ENCODE measurements at places on chromosomes 4 and X.

GRCh38 chrX:102966701-102967100, 29.6 kb downstream of the RAB40AL start:
- no peak for DNase-seq

- DNase-seq, result no peak
These were observed 7.5 kb downstream of the CCKAR start for GRCh38 chr4:26482508-26483462.

DNA sequence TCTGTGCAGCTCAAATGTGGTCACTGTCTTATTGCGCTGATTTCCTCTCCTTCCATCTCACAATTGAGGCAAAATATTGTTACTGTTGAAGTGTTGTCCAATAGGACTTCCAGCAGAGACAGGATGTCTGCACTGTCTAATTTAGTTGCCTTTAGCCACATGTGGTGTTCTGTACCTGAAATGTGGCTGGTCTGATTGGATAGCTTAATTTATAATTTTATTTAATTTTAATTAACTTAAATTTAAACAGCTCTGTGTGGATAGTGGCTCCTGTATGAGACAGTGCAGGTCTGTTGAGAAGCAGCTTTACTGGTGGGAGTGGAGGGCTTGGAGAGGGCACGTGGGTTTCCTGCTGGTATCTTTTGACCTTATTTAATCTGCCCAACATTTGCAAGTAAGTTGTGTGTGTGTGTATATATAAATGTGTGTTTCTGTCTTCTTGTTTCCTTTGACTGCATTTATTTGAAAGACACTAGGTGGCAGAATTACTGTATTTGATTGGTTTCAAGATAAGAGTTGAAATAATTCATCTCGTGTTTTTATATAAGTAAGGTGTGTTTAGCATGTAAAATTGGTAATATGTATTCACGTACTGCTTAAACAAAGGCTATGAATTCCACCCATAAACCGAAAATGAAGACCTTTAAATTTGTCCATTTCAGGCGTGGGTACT, 55.3 kb upstream of the MSANTD1 start:
- no peak for DNase-seq

- no peak for DNase-seq
These were observed 417.6 kb upstream of the MAOA start for GRCh38 chrX:43238461-43238945.

GRCh38 chr4:86946868-86947500, 12.2 kb downstream of the AFF1 start:
- no peak for DNase-seq

GRCh38 chr4:40963897-40964478, 214.2 kb downstream of the NSUN7 start:
- DNase-seq, result no peak

GRCh38 chr4:137378393-137378792, 153.9 kb downstream of the PCDH18 start:
- no peak for DNase-seq

- DNase-seq, result no peak
These were observed 50.4 kb upstream of the ETNPPL start for GRCh38 chr4:108813261-108813660.

DNA sequence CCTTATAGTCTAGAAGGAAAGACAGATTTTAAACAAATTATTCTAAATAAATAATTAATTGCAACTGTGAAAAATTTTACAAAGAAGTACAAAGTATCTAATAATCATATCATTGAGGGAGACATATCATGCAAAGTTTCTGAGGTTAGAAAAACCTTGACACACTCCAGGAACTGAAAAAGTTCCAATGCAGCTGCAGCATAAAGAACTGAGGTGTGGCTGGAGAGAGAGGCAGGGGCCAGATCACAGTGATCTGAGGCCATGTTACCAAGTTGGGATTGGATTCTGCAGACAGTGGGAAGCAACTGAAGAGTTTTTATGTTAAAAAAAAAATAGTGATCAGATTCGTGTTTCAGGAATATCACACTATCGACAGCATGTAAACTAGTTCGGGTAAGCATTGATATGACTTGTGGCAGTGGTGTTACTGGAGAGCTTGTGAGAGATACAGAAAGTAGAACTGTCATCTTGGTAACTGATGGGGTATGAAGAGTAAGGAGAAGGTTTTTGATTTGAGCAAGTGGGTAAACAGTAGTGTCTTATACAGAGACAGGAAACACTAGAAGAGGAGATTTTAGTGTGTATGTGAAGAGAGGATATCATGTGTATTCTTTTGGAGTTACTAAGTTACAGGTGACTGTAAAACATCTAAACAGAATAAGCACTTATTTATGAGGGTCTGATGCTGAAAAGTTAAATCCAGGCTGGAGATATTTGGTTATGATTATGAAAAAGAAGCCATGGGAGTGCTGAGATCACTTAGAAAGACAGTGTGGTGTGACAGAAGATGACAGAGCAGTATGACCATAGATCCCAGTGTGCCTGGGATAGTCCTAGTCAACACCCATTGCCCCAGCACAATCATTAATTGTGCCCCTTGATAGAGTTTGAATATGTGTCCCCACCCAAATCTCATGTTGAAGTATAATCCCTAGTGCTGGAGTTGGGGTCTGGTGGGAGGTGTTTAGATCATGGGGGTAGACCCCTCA, 15.6 kb upstream of the SPRY1 start:
- DNase-seq, result no peak

DNA sequence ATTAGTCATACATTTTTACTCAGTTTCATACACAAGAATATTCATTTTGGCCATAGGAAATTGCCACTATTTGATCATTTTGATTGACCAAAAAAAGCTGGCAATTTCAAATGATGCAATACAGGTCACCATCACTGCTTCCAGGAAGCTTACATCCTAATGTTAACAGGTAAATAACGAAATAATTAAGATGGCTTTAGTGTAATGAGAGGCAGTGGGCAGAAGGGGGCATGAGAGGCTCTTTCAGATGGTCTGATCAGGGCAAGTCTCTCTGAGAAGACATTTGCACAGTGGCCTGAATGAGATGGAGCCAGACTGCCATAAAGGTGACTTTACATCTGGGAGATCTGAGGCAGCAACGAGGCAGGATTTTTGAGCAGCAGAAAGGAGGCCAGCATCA, 170.7 kb downstream of the SLIT2 start:
- no peak for DNase-seq

- DNase-seq, result no peak
These were observed 257.7 kb downstream of the PRDM5 start for GRCh38 chr4:120664851-120665250.

DNA sequence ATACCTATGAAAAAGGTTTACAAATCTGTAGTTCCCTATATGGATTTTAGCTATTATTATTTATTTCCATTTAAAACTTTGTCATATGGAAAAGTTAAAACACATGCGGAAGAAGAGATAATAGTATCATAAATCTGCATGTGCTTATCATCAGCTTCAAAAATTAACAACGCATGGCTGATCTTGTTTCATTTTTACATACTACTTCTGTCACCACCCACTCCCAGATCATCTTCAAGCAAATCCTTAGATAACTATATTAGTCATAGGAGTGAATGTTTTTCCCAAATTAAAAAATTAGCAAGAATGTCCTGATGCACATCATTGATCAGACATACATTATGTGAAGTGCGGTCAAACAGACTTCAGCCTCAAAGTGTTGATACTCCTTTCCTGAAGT, 24.6 kb upstream of the MOB1B start:
- no peak for DNase-seq

GRCh38 chrX:49309401-49309981, 6.0 kb downstream of the GAGE10 start:
- no peak for DNase-seq

DNA sequence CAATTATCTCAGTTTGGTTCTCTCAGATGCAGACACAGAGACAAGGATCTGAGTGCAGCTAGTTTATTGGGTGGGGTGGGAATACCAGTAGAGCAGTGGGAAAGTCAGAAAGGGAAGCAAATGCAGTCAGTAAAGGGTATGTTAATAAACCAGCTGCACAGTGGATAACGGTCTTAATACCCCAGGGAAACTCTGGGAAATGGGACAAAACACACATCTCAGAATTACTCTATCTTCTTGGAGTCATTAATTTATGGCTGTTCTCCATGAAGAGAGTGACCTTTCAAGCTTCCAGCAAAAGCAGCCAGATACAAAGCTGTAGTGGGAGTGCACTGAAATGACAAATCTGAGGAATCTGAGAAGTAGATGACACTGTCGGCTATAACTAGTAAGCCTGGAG, 73.3 kb upstream of the NALF2 start:
- no peak for DNase-seq

- DNase-seq, result no peak
These were observed 115.0 kb upstream of the PDE5A start for GRCh38 chr4:119743644-119744043.

DNA sequence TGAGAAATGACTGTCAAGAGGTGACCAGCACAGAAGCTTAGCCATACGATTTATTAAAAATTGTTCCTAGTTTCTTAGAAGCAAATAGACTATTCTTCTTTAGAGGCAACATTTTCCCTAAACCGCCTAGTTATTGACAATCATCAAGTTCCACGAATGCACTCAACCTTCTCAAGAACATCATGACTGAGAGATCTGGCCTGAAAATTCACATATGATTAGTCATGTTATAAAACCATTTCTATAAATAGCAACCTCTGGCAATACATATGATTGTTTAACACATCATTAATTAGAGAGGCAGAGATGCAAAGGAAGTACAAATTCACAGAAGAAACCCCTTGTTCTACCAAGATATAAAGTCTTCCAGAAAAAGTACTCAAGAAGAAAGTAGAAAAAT, 6.7 kb downstream of the NUP62CL start:
- no peak for DNase-seq

DNA sequence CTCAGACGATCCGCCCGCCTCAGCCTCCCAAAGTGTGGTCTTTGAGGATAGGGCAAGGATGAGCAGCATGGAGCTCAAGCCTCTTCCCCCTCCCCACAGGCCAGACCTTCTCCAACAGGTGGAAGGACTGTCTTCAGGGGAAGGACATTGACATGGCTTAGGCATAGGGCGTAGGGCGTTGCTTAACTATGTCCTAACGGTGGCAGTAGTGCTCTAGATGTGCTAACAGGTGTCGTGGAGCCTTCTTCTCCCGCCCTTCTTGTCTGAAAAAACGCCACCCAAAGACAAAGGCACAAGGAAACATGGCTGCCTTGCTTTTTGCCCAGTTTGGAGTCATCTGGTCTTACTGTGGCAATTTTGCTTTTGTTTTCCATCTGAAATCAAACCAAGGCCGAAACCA, 219.8 kb downstream of the OR13H1 start:
- no peak for DNase-seq

DNA sequence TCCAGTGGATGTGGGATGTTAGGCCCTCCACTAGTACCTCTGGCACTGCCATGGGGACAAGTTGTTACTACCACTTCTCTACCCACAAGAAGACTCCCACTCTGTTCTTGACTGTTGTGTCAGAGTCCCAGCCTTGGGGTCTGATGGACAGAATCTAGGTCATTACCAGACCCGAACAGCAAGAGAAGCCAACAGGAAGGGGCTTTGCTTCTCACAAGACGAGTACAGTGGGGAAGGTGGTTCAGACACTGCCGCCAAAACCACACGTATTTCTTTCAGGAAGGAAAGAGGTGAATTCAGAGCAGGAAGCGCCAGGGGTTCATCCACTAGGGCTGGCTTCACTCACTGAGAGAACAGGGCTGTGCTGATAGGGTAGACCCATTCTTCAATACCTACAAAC, 161.3 kb upstream of the KIT start:
- DNase-seq, result no peak

- peak; percentile 51 for DNase-seq
These were observed 1.6 kb upstream of the IDUA start for GRCh38 chr4:985123-985830.

DNA sequence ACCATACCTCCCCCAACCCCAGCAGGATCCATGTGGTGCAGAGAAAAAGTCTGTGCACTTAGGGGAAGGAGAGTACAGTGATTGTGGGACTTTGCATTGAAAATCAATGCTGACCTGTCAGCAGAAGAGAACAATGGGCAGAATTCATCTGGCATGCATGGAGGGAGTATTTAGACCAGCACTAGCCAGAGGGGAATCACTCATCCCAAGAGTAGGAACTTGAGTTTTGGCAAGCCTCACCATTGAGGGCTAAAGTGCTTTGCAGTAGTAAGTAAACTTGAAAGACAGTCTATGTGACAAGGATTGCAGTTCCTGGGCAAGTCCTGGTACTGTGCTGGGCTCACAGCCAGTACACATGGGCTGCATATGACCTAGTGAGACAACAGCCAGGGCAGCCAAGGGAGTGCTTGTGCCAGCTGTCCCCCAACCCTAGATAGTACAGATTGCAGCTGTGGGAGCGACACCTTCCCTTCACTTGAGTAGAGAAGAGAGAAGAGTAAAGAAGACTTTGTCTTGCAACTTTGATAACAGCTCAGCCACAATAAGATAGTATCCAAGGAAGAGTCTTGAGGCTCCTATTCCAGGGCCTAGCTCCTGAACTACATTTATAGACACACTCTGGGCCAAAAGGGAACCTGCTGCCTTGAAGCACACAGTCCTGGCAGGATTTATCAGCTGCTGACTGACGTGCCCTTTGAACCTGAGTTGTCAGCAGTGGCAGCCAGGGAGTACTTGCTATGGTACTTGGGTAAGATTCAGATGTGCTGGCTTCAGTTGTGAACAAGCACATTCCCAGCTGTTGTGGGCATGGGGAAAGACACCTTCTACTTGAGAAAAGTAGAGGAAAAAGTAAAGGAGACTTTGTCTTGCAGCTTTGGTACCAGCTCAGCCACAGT, 48.7 kb downstream of the HDX start:
- no peak for DNase-seq

GRCh38 chr4:10364194-10364593, 93.0 kb downstream of the ZNF518B start:
- DNase-seq, result no peak

- no peak for DNase-seq
These were observed 3.2 kb downstream of the SEL1L3 start for GRCh38 chr4:25859429-25860148.

DNA sequence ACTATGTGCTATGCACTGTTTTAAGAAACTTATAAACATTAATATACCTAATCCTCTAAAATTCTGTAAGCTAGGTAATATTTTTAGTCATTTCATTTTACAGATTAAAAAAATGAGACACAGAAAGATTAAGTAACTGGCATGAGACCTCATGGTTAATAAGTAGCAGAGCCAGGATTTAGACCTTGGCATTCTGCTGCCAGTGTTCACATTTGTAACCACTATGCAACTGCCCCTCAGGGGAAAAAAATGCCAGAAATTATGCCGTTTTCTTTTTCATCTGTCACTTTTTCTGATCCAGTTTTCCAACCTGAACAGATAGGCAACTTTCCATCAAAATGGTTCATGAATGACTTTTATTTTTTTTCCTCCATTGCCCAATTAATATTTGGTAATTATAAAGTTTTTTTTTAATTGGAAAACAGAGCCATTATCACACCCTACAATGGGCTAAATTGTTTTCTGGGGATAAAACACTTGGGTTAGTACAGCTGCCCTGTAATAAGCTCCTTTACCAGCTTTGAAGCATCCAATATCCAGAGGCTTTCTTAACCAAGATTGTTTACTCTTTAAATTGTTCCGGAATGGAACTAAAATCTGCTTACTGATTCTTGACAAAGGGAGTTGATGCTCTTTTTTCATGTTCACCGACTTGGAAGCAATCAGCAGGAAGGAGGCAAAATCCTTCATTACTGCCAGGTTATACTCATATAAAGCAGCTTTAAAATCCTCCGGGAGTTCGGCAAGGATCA, 56.4 kb upstream of the DDX60 start:
- no peak for DNase-seq

GRCh38 chr4:8333726-8334460, 64.3 kb downstream of the HTRA3 start:
- DNase-seq, result no peak

Data from stimulated activated CD4-positive, alpha-beta T cell treated with anti-CD3 and anti-CD28 coated beads, TNF-alpha, amount 100 ng/mL, for 24 hours (primary cell).